ENCODE measurements at places on chromosomes 13 and 19.

GRCh38 chr19:50679177-50680125 is 30.2 kb downstream of the C19orf81 start:
- DNase-seq: peak; percentile 83

GRCh38 chr19:1967087-1967608 is 26.2 kb downstream of the CSNK1G2 start:
- peak; percentile 27 for DNase-seq

- DNase-seq: no peak
Observed at GRCh38 chr13:31739226-31739625, at the start of gene RXFP2. TSS of gene RXFP2 (plus strand) at chr13:31739526. CDS start at chr13:31739613, 87 bp downstream.

GRCh38 chr19:10686661-10687517 is 14.3 kb upstream of the QTRT1 start:
- DNase-seq: no peak

- no peak for DNase-seq
Observed at GRCh38 chr19:42426643-42427042, 545 bp downstream of the LIPE start.

GRCh38 chr19:33465371-33465770 is 56.2 kb downstream of the PEPD start:
- DNase-seq: no peak

GRCh38 chr19:37346091-37346490 is 24.8 kb upstream of the ZNF527 start:
- DNase-seq: no peak

- DNase-seq: no peak
Observed at GRCh38 chr13:22154041-22154440, 483.2 kb downstream of the FGF9 start.

DNA sequence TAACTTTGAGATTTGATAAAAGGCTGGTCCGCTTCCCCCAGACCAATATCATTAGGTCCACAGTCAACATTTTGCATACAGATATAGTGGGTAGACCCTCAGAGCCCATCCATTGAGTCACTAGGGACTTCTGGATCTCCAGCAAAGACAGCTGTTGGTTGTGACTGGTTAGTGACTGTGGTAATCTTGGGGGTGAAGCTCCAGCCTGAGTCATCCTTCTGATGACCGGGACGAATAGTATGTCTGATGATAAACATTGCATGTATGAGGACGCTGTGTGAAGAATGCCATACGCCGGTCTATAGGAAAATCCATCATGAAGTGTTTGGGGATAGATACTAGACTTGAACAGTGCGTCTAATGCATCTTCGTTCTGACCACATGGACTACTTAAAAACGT is 307.0 kb downstream of the UQCRFS1 start:
- DNase-seq: no peak

DNA sequence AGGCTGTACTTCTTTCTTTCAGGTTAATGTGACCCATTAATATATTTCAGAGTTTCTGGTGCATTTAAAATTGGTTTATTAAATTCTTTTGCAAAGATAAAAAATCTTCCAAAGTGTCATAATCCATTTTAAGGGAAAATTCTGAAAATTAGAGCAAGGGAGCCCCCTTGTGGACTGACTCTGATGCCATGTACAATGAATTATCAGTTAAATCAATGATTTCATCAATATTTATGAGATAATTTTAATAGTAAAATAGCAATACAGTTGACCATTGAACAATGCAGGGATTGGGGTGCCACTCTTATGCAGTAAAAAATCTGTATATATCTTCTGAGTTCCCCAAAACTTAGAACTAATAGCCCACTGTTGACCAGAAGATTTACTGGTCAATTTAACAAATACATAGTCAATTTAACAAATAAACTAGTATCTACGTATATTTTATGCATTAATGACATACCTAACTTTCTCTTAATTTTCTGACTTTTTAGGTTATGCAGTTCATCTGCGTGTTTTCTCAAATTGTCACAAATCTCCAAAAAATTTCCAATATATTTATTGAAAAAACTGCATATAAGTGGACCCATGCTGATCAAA is 479.1 kb upstream of the MIR17HG start:
- peak; percentile 20 for DNase-seq

DNA sequence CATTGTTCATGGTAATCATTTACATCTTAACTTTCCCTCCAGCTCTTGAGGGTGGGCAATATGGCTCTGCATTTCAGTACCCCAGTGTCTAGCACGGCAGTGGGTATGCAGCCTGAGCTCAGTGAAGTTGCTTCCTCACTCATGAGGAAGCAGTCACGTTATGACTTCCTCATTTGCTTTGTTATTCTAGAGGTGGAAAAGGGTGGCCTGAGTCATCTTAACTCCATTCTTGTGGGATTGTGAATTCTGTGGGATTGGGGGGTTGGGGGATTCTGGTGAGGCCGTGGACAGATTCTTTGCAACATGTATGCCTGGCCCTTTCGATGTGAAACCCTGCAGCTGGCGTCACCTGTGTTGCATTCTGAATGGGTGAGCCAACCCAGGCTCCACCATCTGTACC is 406.7 kb upstream of the ZNF507 start:
- no peak for DNase-seq

DNA sequence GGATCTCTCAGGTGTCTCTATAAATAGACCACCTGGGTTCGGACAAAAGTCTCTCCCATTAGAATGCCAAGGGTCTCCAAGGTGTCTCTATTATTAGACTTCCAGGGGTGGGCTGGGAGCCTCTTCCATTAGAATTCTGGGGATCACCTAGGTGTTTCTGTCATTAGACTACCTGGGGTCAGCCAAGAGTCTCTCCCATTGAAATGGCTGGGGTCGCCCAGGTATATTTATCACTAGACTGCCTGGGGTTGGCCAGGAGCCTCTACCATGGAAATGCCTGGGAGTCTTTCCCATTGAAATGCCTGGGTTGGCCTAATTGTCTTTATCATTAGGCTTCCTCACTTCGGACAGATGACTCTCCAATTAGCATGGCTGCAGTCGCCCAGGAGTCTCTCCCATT is 1565.5 kb downstream of the UQCRFS1 start:
- no peak for DNase-seq

DNA sequence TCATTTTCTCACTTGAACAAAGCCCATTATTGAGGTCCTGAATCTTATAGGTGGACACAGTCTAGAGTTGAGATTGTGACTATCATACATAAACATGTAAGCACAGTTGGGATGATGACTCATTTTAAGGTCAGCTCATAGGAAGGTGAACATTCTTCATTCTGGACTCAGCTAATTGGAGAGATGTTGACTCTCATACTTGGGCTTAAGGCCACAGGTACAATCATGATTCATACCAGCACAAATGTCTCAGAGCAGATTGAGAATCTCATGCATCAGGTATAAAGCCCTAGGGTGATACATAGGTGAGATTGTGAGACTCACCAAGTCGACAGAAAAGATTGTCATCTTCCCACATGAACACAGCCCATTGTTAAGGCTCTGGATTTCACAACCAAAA is 62.3 kb upstream of the ZNF724 start:
- DNase-seq: no peak

DNA sequence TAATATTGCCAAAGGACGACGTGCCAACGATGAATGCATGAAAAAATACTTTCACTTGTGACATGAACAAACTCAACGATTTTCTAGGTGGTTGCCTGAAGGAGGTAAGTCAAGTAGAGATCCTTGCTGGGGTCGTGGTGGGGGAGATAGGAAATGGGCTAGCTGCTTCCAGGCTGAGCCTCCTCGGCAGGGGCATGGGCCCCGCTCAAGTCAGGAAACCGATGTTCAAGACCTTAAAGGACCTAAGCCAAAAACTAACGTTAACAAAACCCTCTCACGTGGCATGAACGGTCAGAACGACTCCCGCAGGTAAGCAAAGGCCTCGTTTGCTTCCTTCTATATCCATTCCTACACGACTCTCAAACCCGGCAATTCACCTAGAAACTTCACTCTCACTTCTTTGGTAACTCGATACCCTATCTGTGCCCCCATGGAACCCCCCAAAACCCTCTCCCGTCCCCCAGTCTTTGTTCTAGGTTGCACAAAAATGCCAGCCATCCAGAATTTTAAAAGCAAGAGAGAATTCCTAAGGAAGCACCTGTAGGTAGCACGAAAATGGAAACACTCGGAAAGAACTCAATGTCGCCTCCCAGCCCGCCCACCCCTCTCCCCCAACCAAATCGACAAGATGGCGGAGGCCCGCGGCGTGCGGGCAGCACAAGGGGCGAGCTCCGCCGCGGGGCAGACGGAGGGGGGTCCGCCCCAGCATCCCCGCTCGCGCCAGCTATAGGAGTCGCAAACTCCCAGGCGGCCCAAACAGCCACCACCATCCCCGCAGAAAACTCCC is 13.6 kb downstream of the ACP4 start:
- DNase-seq: peak; percentile 62

GRCh38 chr13:45298206-45298505 is 42.8 kb downstream of the TPT1 start:
- DNase-seq: no peak

- DNase-seq: no peak
Observed at GRCh38 chr13:39201180-39201579, 162.9 kb downstream of the NHLRC3 start.

DNA sequence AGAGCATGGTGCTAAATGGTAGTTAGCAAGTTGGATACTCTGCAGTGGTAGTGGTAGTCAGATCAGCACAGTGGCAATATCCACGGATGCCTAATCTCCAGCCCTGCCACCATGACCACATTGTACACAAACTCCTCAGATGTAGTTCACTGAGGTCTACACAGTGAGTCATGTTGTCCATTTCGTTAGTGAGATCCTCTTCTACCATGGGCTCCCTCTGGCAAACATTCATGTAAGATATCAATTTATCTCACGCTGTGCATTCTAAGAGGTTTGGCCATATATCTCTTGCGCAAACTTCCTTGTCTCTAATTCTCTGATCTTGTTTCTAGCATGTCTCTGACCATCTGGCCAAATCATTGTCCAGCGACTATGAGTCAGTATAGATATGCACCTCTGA is 58.2 kb downstream of the POLR1D start:
- no peak for DNase-seq

GRCh38 chr13:80862456-80862855 is 521.5 kb upstream of the SPRY2 start:
- DNase-seq: no peak

DNA sequence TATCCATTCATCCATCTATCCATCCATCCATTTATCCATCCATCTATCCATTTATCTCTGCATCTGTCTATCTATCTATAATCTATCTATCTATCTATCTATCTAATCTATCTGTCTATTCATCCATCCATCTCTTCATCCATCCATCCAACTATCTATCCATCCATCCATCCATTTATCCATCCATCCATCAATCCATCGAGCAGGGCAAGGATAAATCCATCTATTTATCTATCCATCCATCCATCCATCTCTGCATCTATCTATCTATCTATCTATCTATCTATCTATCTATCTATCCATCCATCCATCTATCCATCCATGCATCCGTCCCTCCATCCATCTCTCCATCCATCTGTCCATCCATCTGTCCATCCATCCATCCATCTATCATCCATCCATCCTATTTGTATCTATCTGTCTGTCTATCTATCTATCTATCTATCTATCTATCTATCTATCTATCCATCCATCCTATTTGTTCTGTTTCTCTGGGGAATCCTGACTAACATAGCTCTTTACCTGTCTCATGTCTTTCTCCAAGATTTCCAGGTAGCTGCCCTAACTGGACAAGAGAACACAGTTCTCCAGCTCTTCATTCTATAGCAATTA is 198.1 kb downstream of the FOXO1 start:
- no peak for DNase-seq

DNA sequence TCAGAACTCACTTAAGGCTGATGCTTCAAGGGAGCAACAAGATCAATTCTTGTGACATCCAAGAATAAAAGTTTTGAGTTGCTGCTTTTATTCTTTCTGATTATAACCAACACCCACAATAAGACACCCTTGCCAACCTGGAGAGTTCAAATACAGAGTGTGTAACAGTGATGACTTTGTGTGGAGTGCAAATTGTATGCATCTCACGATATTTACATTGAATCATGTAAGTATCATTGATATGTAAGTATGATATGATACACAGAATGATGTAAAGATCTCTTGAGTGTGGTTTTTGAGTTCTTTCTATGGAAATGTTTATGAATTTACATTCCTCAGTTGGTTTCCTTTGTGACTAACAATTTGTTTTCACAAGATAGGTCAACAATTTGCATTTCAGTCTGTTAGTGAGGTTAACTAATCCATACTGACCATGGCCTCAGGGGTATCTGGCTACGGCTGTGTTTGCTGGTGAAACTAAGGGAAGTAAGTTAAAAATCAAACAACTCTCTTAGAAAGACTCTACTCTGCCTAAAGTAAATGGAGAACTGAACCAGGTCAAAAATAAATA is 12.4 kb downstream of the LHFPL6 start:
- no peak for DNase-seq

GRCh38 chr19:38848299-38849146 is 1.3 kb downstream of the HNRNPL start:
- no peak for DNase-seq

DNA sequence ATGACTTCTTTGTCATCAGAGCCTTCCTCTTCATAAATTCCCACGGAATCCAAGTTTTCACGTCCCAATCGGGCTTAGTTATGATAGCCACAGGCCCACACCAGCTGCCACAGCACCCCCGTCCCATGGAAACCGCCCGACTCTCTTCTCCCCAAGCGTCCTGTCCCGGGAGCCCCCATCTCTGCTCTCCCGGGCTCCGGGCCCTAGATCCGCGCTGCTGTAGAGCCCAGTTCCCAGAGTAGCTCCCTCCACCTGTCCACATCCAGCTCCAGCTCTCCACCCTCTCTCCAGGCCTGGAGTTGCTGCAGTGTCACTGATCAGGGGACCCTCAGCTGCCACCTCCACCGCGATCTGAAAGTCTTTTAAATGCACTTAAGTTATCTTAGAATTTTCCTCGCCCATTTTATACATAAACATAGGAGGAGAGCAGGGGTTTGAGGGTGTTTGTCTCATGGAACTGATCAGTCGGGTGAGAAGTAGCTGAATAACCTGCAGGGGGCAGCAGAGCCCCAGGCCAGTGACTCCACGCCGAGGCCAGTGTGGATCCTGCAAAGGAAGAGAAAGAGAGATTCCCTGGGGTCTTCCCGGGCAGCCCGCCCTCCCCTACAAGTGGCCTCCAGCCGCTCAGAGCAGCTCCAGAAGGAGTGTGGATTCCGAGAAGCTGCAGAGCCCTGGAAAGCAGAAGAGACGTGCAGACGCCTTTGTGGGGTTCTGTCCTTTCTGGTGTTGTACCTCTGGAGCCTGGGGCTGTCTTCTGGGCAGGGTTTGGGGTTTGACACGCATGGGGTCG is 1.1 kb upstream of the ZNF763 start:
- DNase-seq: peak; percentile 81

- no peak for DNase-seq
Observed at GRCh38 chr19:23437901-23438300, 42.6 kb upstream of the ZNF91 start.

GRCh38 chr19:12126707-12127106 is 13.4 kb downstream of the ZNF20 start:
- DNase-seq: peak; percentile 25

GRCh38 chr19:14441041-14441938 is 8.2 kb downstream of the PKN1 start:
- DNase-seq: no peak

DNA sequence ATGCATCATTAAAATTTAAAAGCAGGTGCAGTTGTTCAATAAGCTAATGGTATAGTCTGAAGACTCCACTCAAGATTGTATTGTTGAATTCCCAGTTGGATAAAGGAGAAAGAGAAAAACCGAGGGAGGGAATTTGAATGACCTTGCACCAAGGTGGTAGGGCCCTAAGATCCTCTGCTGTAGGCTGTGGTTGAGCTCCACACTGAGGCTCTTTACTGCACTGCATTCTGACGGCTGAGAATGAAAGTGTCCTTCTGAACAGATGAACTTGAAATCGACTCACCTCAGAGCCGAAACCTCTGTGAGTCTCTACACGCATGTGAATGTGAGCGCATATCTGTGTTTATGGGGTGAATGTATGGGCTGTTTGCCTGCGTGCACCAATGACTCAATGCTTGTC is 388.9 kb upstream of the DACH1 start:
- DNase-seq: no peak

All from stimulated activated CD4-positive, alpha-beta T cell treated with anti-CD3 and anti-CD28 coated beads, Interleukin-15, amount 100 ng/mL, for 24 hours (primary cell).